ENCODE measurements at places on chromosomes 1 and 21.

GRCh38 chr1:54996359-54996868 lies 2.3 kb upstream of the BSND start:
- peak; percentile 88 for DNase-seq

GRCh38 chr1:175818929-175819328 lies 75.5 kb upstream of the TNR start:
- DNase-seq = no peak

DNA sequence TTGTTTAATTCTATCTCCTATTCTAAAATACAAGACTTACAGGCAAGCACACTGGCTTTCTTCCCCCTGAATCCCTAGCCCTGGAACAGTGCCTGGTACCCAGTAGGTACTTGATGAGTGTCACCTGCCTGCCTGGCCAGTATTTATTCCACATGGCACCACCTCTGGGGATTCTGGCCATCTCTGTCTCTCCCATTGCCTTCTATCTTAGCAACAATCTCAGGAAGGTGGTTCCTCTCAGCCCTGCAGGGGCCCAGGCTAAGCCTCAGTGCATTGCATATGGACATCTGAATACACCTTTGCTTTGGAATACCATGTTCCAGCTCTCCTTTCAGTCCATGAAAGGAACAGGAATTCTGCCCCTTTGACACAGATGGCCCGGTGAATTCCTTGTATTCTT lies 81.0 kb downstream of the HIVEP3 start:
- no peak for DNase-seq

GRCh38 chr1:60992165-60992564 lies 90.2 kb upstream of the NFIA start:
- no peak for DNase-seq

DNA sequence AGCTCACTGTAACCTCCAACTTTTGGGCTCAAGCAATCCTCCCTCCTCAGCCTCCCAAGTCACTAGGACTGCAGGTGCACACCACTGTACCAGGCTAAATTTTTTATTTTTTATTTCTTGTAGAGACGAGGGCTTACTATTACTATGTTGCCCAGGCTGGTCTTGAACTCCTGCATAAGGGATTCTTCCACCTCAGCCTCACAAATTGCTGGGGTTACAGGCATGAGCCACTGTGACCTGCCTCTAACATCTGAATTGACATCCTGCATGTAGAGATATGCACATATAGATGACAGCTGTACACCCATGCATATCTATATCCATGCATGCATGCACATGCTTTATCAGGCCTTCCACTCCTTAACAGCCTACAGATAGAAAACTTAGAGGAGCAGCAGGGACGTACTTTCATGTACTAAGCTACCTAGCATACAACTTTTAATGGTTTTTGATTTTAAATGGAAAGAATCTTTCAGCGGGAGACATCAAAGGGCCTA lies 740.9 kb upstream of the TPTE start:
- no peak for DNase-seq

DNA sequence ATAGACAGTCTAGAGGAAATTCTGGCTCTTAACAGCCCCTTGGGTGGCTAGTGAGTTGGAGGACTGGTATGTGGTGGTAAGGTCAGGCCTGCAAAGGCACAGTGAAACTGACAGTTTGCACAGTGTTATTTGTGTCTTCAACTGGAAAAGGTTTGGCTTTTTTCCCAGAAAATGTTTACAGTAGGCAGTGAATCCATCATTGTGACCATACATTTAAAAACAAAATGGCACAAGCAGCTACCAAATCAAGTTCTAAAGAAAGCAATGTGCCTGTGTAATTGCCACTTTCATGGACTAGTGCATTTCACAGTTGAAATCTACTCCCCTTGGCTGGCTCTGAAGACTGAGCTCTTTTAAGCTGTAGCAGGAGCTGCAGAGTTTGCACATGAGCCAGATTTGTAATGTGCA lies 24.8 kb downstream of the ATPAF1 start:
- no peak for DNase-seq

DNA sequence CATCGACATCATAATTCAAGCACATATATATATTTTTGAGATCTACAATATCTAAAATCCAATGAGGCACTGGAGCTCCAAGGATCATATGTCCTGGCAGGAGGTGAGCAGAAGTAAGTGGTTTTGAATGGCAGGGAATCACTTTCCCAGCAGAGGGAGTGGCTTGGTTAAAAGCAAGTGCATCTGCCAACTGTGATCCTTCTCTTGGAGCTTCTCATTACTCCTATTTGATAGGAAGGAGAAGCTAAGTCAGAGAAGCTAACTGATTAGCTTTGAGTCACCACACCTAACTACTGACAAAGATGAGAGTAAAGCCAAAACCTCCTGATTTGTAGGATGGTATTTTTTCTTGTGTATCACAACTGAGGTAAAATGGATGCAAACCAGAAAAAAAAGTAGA lies 55.0 kb downstream of the ALG14 start:
- DNase-seq = no peak

DNA sequence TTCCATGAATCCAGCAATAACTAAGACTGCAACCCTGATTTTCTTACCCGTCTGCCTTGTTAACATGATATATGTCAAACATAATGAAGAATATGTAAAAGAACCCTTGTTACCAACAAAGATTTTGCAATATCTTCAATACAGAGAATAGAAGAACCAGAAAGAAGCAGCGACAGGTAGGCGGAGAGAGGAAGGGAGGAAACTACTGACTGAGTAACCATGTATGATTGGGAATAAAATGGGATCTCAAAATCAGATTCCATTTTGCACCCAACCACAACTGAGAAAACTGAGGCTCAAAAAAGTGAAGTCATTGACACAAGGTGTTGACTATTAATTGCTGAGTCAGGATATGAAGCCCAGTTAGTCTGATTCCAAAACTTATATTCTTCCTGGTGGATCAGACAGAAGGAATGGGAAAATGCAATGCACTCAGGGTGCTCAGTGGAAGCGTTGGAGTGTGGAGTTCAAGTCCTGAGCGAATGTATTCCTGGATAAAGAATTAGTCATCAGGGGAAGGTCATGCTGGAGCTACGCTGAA lies 293.3 kb upstream of the GREM2 start:
- no peak for DNase-seq

- no peak for DNase-seq
Measured at GRCh38 chr1:2496087-2496622, 20.1 kb downstream of the PLCH2 start.

- no peak for DNase-seq
Measured at GRCh38 chr1:38817267-38818174, 42.1 kb downstream of the RRAGC start.

DNA sequence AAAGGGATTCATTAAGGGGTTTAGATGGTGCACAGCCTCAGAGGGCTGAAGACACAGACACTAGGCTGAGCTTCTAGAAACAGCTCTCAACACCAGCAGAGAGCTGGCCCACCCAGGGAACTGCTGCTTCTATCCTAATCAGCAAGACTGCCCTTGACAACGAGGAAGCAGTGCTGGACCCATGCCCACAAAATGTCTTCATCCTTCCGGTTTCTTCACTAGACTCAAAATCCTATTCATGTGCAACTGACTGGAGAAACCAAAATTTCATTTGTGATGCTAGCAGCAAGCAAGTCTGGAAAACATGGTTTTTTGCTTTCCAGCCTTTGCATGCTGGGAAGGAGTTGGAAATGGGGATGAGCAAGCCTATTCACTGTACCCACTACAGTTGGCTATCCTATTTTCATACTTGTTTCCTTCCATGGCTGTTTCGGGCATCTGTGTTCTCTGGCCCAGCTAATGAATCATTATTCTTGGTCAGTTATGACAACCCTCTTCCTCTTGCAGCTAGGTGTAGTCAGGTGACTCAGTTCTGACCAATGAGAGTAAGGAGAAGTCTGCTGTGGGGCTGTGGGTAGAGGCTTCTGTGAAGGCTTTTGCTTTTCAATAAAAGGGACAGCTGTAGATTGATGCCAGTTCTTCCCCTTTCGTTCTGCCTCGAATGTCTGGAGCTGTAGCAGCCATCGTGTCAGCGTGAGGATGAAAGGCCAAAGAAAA lies 14.6 kb upstream of the TMEM61 start:
- no peak for DNase-seq

- no peak for DNase-seq
Measured at GRCh38 chr1:9891207-9891606, 18.9 kb downstream of the CTNNBIP1 start.

DNA sequence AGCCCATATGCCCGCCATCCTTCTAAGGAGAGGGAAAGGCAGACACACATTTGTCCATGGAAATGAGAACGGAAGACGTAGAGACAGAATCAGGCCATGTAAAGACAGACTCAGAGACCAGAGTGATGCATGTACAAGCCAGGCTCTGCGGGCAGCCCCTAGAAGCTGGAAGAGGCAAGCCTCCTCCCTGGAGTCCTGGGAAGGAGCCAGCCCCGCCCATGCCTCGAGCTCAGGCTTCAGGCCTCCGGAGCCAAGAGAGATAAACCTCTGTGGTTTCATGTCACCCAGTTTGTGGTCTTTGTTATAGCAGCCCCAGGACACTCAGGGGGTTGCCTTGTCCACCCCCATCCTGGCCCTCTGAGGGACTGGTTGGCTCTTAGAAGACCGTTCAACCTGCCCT lies 11.6 kb downstream of the PDE9A start:
- DNase-seq = no peak

- no peak for DNase-seq
Measured at GRCh38 chr1:175137369-175137768, 55.2 kb downstream of the KIAA0040 start.

- no peak for DNase-seq
Measured at GRCh38 chr1:91501523-91501851, 836 bp downstream of the CDC7 start.

- DNase-seq = peak; percentile 77
Measured at GRCh38 chr1:204446413-204447111, 34.9 kb upstream of the PPP1R15B start.

GRCh38 chr1:56901716-56902115 lies 47.1 kb downstream of the C8A start:
- no peak for DNase-seq

DNA sequence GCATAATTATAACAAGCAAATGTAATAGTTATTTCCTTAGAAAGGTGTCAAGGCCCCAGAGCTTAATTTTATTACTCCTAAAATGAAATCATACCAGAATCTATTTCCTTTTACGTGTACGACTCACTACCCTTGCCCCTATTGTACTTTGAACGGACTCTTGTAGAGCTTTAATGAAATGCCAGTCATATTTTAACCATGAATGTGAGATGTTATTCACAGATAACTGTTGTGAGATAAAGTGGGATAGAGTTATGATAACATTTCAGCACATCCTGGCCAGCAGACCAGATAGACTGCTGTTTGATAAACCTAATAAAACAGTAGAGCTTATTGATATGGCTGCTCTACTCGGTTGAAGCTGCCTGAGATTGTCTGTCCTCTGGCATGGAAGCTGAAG lies 500.8 kb upstream of the PBX1 start:
- no peak for DNase-seq
